ENCODE measurements at places on chromosomes 13 and 19. TPM values are rescaled to one million over a fixed set of nuclear protein-coding genes. Genes with fewer than 3 reads are reported as not detected.

RFPL4AL1 gene
- not detected for total RNA-seq

HSD17B14 gene
- 10.2 TPM for total RNA-seq

FAM216B gene
- not detected for total RNA-seq

TUBB4A gene
- not detected for total RNA-seq

PSG7 gene
- not detected for total RNA-seq

ZNF28 gene
- total RNA-seq, result 6.0 TPM

PALM gene
- total RNA-seq, result 14.4 TPM

MYO16 gene
- total RNA-seq, result 0.42 TPM

CD37 gene
- 33.0 TPM for total RNA-seq

ONECUT3 gene
- 0.42 TPM for total RNA-seq

IZUMO2 gene
- total RNA-seq, result not detected

UBE2L5 gene
- total RNA-seq, result 1.1 TPM

ASF1B gene
- total RNA-seq, result 0.14 TPM

PBX4 gene
- total RNA-seq, result not detected

PROZ gene
- total RNA-seq, result not detected

PSG11 gene
- not detected for total RNA-seq

CEACAM7 gene
- total RNA-seq, result not detected

FCHO1 gene
- 8.9 TPM for total RNA-seq

ZNF77 gene
- 4.6 TPM for total RNA-seq

ZNF761 gene
- total RNA-seq, result 16.8 TPM

MIA gene
- total RNA-seq, result not detected

KLF2 gene
- 146 TPM for total RNA-seq

DDX39A gene
- 81.6 TPM for total RNA-seq

PINLYP gene
- total RNA-seq, result 6.6 TPM

AMH gene
- 0.92 TPM for total RNA-seq

RGL3 gene
- total RNA-seq, result 47.4 TPM

Measured in thoracic aorta (tissue), 2 donors.